AML-193 (cell line): ENCODE measurements at places on chromosomes 12 and 14.

GRCh38 chr12:106267535-106267934 is 19.7 kb upstream of the CKAP4 start:
- no peak for DNase-seq

DNA sequence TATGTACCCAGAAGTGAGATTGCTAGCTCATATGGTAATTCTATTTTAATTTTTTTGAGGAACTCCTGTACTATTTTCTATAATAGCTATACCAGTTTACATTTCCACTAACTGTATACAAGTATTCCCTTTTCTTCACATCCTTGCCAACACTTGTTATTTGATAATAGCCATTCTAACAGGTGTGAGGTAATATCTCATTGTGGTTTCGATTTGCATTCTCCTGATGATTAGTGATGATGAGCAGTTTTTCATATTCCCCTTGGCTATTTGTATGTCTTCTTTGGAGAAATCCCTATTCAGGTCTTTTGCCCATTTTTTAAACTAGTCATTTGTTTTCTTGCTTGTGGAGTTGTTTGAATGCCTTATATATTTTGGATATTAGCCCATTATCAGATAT is 121.3 kb downstream of the BBS10 start:
- no peak for DNase-seq

- no peak for DNase-seq
Measured at GRCh38 chr12:132834181-132834711, 5.6 kb upstream of the GOLGA3 start.

DNA sequence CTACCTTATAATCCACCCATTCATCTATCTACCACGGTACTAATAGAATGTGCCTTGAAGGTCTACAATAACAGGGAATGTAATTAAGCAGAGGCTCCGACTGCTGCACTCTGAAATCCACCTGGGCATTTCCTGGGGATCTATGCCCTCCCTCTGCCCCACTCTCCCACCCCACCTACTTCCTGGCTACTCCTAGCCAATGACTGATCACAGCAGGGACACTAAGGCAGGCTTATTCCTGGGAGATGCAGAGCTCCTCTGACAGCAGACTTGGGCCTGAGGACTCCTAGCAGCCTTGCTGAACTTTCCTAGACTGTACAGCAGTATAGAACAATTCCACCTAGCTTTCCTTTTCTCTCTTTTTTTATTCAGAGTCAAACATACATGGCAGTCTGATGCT is 91.1 kb upstream of the DHRS4 start:
- DNase-seq: no peak

- no peak for DNase-seq
Measured at GRCh38 chr12:116650062-116650461, 87.8 kb downstream of the SPRING1 start.

DNA sequence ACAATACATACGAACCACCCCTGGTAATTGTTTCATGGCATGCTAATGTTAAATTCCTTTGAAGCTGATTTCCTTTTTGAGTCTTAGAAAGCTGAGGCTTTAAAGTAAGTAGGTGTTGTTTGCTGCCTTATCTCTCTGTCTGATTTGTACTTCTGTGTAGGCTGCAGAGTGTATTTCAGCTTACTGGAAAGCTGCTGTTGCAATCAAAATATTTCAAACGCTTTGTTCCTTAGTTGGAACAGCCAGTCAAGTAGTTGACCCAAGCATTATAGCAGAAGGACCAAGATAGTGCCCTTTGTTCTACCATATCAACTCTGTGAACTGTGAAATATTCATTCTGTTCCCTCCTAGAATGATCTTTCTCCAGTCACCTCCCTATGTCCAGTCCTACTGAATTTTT is 3.1 kb downstream of the PKP2 start:
- no peak for DNase-seq
